Activated CD4-positive, alpha-beta T cell treated with anti-CD3 and anti-CD28 coated beads for 24 hours (primary cell): ENCODE measurements at places on chromosomes 6 and 20.

- DNase-seq: no peak
Observed at GRCh38 chr20:49811825-49812506, 662 bp upstream of the SLC9A8 start.

DNA sequence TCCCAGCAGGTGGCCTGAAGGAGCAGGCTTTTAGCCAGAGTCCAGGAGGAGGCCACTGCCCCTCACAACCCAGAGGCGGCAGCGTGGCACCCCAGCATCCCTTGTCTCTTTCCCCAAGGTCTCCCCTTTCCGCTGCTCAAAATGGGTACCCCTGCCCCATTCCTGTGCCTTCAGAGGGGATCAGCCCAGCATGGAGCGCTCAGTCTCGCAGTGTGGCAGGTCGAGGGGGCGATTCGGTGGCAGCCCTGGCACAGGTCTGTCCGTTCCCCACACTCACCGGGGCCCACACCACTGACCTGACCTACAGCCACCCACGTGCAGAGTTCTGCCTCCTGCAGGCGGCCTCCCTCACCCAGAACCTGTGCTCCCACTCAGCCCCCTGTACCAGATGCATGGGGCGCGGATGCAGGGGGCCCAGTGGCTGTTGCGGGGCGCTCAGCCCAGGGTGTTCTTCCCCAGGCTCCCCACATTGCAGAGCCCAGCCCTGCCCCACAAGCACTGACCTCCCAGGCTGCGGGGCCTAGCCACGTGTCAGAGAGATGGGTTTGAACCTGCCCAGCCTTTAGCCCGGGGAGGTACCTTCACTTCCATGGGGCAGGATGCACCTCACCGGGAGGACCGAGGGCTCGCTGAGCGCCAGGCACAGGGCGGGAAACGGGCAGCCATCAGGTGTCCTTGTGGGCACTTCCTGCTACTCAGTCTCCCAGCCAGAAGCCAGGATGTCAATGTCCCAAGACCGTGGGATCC is 41.8 kb downstream of the DSTN start:
- no peak for DNase-seq

GRCh38 chr20:46144432-46145025 is 26.4 kb downstream of the CD40 start:
- DNase-seq: no peak

DNA sequence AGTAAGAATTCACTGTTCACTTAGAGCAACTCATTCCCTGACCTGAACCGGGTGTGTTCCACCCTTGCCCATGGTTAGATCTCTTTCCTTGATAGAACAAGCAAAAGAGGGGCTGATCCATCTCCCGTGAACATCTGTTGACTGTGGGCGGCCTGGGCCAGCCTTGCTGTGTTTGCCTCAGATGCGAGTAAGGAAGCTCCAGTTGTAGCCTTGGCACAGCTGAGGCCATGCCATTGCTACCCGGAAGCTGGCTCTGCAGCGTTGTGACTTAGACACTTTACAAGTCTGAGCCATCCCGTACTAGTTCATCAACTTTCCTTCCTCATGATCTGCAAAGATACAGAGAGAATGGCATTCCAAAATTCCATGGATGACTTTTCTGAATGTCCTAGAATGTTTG is 139.0 kb downstream of the MAP3K4 start:
- DNase-seq: no peak

DNA sequence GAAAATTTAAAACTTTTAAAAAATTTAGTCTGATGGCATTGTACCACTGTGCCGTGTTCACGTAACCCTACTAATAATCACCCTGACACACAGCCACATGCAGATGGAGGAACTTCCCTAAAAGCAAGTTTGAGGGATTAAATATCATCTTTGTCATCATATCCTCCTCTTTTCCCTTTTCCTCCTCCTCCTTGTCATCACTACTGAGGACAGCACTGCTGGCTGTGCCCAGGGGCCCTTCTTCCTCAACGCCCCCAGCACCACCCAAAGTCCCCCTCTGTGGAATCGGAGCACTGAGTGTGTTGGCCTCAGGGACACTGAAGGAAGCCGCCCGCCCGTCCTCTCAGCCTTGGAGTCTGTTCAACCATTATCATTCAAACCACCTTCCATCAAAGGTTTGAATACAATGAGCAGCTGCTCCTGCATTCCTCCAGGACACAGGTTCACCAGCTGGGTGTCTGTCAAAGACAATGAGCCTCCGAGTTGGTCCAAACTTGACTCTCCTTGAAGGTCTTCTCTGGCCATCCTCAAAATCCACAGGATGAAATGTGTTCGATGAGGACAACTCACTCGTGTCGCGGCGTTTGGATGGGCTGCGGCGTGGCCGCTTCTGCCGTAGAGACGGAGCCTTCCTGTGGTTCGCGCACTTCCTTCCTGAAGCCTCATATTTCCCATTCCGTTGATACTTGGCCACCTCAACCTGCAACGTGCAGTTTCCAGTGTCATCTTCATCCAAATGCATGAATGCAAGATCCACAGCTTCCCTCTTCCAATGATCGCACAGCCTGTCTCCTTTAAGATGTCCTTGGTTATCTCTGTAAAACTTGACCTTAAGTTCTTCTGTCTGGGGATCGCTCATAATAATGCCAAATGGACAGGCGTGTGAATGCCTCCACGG is 23.3 kb downstream of the NQO2 start:
- peak; percentile 28 for DNase-seq

GRCh38 chr20:57312138-57312537 is 17.5 kb upstream of the SPO11 start:
- no peak for DNase-seq
